HEK293T (cell line): ENCODE measurements at places on chromosomes 1 and 21.
A peak's percentile ranks its signal among the peaks of the same experiment; 100 is the strongest.

DNA sequence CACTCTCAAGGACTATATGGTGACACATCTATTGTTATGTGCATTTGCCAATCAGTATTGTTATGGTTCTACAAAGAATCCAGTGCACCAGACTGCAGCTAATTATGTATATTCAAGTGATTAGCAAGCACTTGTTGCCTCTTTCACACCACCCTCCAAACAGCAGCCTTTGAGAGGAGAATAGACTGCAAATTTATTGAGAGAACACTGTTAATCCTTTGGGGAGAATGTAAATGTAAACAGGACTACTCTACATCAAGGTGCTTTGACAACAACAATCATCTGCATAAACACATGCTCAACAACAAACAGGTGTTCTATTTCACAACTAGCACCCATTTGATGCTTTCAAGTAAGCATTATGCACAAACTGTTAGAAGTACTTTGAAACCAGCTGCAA lies 117.4 kb downstream of the AKT3 start:
- DNase-seq: no peak

DNA sequence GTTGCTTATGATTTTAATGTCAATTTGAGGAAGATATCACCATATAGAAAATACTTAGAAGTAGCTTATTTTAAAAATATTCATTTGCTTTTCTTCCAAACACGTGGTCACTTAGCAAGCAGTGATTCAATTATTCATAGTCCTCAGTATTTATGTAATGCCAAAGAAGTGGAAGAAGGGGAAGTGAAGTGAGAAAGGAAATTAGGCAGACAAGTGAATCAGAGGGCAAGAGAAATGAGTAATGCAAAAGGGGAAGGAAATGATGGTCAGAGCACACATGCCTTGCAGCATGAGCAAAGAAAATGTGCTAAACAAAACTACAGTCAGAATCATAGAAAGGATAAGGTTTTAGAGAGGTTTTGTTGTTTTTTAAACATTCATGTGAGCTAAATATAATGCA lies 31.8 kb downstream of the SDCCAG8 start:
- no peak for DNase-seq

GRCh38 chr1:32780628-32781234 lies 36.4 kb downstream of the YARS1 start:
- peak; percentile 5 for DNase-seq

DNA sequence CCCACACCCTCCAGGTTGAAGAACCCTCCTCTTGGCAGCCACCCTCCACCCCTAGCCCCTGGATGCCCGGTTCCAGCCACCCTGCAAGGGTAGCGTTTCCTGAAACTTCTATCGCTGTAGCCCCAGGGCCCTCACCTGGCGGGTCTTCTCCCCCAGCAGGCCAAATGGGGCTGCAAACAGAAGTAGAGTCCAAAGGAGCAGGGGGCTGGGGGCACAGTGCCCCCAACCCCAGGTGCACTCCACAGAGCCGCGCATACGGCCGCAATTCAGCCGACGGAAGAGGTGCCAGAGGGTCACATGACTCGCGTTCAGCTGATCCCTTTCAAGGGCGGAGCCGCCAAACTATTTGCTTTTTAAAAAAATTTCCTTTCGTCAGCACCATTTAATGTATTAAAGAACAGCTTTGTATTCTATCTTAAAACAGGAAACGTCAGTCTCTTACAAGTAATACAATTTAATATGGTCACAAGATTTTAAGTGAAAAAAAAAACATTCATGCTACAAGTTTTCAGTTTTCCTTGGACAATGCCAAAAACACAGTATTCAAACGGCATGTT lies at the start of gene GLMP:
GLMP (minus strand) TSS at position 289 of the 557 bp plus-strand sequence; CDS start at position 255, 34 bp downstream.
- peak; percentile 76 for DNase-seq

GRCh38 chr1:7845761-7846160 lies 7.1 kb downstream of the UTS2 start:
- DNase-seq: no peak

GRCh38 chr1:9843576-9843945 lies 19.8 kb upstream of the CLSTN1 start:
- no peak for DNase-seq

DNA sequence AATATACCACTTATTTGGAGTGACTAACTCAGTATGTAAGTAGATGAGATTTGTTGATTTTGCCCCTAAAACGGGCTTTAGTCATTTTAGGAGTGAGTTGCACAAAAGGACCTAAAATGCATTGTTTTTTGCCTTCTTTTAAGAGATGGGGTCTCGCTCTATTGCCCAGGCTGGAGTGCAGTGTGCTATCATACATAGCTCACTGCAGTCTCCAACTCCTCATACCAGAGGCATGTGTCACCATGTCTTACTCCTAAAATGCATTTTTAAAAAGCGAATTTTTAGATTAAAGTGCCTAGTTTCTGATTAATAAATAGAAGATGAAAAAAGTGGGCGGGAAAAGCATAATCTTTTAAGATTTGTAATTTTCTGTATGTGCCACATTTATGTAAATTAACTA lies 11.5 kb upstream of the NEXN start:
- no peak for DNase-seq

DNA sequence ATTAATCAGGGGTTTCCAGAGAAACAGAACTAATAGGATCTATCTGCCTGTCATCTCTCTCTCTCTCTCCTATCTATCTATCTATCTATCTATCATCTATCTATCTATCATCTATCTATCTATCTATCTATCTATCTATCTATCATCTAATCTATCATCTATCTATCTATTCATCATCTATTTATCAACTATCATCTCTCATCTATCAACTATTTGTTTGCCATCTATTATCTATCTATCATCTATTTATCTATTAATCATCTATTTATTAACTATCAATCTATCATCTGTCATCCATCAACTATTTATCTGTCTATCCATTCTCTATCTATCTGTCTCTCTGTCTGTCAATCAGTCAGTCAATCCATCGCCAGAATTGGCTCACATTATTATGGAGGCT lies 70.0 kb upstream of the MRPS6 start:
- no peak for DNase-seq

DNA sequence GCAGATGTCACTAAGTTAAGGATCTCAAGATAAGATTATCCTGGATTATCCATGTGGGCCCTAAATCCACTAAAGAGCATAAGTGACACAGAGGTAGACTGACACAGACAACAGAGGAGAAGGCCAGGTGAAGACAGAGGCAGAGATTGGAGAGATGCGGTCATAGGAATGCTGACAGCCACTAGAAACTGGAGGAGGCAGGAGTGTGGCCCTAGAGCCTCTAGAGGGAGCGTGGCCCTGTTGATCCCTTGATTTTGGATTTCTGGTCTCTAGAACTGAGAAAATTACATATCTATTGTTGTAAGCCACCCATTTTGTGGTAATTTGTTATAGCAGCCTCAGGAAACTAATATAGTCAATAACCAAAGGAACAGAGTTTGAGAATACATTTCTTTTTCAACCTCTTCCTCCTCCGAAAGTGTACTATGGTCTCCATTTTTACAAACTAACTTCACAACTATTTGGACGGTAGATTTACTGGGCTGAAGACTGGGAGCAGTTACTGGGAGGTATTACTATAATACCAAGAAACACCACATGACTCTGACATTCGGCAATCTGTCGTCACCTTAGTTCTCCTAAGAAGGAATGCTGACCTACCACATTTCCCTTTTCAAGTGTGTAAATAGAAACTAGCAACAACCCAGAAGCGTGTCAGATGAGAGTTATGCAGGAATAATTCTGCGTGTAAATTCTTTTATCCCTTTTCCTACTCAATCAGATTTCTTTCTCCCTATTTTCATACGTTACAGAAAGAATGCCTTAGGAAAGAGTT lies 116.0 kb upstream of the ZNHIT6 start:
- no peak for DNase-seq

GRCh38 chr1:100941580-100942216 lies 45.8 kb downstream of the SLC30A7 start:
- no peak for DNase-seq

DNA sequence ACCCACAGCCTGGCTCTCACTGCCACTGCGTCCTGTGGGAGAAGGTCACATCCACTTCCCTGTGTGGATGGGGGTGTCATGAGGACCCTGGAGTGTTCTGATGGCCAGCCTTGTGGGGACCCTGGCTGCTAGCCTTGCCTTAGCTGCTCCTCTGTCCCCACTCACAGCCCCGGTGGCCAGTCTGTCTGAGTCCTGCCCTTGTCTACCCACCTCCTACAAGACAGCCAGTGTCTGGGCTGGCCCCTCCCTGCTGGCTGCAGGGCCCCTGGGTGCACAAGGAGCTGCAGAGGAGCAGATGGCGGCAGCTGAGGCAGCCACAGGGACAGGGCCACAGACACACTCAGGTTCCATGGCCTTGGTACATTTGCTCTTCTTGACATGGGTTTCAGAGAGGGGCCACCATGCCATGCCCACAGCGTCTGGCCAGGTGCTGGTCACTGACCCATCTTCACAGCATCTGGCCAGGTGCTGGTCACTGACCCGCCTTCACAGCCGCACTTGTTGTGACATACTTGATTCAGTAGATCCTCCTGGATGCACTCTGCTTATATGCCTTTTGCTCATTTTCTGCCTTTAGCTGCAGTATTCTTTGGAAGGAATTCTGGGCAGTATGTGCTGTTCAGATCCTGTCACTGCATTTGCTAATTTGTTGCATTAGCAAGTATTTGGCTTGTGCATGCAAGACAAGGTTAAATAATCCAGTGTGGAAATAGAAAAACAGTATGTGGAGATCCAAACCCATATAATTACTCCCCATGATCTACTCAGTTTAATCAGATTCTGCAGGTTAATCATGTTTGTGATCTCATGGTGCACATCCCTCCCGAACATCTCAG lies 157.8 kb downstream of the PCBP3 start:
- no peak for DNase-seq

DNA sequence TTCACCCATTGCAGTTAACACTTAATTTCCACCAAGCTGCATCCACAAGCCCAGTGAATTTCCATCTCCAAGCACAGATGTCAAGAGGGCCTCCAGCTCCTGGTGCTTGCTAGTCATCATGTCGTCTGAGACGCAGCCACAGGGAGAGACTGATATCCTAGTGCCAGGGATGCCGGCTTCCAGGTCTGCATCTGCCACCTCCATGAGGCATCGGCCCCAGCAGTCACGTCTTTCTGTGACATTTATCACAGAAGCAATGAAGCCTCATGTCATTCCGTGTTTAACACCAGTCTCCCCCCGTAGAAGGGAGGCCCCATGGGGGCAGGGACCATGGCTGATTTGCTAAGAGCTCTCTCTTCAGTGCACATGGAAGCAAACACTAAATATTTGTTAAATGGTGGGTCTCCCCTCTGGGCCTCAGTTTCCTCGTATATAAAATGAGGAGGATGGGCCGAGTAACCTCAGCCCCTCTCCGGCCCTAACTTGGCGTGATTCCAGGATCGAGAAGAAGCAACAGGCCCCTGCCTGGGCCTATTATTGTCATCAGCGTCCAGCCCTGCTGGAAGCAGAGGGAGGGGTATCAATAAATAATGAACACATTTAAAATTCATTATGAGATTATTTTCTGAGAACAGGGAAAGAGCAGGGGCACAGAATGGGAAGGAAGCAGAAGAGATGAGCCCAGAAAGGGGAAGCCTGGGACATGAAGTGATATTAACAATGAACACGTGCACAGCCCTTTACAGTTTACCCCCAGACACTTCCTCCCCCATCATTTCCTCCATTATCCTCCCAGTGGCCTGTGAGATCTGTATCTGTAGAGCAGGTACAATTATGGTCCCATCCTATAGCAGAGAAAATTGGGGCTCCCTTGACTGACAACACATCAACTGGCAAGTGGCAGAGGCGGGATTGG lies 837 bp upstream of the C1QB start:
- no peak for DNase-seq

DNA sequence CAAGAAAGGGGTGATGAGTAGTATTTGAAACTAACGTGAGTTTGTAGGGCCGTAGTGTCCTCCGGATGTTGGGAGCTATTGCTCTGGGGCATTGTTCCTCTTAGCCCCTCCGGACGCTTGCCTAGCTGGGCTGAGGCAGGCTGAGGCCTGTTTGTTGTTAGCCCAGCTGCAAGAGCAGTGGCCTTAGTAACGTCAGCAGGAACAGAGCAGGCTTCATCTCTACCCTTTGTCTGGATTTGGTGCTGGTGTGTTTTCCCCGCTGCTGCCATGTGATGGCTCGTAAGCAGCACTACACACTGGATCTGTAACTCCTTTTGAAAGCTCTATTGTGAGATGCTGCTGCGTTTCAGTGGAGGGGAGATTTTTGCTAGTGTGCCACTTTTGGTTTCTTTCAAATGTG lies 57.6 kb downstream of the DNM3 start:
- DNase-seq: peak; percentile 13

- no peak for DNase-seq
Measured at GRCh38 chr1:30388386-30388785, 335.0 kb downstream of the MATN1 start.

- no peak for DNase-seq
Measured at GRCh38 chr21:35411434-35411833, 362.3 kb upstream of the RUNX1 start.

DNA sequence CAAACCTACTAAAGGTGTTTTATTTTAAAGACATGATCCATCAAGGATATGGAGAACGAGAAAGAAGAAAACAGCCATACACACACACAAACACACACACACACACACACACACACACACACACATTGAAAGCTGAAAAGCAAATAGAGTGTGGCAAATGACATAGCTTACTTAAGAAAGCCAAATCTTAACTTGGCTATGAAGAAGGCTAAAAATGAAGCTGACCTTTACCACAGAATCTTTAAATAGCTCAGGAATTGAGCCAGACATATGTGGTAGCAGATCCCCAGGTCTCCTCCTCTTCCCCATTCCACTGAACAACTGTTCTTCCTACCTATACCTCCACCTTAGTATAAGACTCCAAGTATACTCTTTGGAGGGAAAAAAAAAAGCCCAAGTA lies 185.6 kb downstream of the CLEC20A start:
- DNase-seq: no peak

- DNase-seq: no peak
Measured at GRCh38 chr1:108533351-108534083, 26.4 kb upstream of the EEIG2 start.

DNA sequence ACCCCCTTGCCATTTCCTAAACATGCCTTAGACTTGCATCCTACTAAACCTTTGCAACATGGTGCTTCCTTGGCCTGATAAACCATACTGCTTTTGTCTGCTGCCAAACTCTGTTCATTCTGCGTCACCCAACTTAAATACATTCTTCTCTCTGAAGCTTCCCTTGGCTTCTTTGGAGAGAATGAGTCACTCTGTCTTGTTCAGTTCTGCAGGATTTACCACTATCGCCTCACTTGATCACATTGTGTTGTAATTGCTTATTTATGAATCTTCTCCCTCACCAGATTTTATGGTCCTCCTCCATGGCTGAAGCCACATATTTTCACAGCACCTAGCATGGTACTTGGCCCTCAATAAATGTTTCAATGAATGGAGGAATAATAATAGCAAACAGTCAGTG lies 21.7 kb upstream of the TUT4 start:
- no peak for DNase-seq

GRCh38 chr1:185017338-185017737 lies 28.0 kb upstream of the RNF2 start:
- no peak for DNase-seq

DNA sequence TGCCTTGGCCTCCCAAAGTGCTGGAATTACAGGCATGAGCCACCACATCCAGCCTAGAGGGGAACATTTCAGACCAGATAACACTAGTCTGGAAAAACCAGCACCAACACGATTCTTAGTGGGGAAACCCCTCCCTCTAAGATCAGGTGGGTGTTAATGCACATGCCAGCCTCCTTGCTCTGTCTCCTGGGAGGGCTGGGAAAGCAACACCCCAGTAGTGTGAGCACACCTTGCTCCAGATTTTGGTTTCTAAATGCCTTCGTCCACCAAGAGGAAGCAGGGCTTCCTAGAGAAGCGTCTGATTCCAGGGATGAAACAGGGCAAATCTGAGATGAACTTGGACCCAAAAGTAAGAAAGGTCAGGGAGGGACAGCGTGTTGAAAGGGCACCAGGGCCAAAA lies 2.2 kb upstream of the KRTAP10-4 start:
- no peak for DNase-seq
